ENCODE measurements at places on chromosomes 11 and 22.

- no peak for DNase-seq
These were observed 1120.5 kb upstream of the RAG2 start for GRCh38 chr11:37718431-37718999.

DNA sequence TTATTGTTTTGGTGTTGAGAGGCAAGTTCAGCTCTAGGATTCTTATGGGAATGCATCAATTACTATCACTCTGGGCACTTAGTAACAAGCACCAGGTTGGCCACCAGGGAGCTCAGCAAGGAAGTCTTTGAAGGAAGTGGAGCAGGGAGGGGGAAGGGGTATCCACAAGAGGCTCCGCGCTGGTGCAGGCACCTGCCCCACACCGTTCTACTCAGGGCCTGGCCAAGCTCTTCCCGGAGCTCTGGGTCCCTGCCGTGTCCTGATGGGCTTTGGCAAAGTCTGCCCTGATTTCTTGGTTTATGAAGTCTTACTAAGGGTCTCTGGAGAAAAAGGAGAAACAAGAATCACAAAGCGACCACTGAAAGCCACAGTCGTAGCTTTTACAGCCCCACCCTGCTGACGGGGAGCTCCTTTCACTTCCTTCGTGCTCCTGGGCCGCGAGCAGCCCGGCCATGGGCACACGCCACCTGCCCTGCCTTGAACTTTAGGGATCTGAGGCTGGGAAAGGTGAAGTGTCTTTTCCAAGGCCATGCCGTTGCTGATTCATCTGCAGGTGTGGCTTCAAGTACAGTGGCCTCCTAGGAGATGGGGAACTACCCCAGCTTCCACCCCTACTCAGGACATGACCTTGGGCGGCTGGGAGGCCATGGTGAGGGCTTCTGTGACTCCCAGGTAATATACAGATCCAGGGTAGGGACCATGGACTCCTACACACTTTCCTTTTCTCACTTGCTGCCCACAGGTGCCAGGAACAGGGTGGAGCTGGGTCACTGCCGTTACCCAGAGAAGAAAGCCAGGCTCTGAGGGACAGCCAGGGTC is 15.9 kb upstream of the LRRC32 start:
- DNase-seq: no peak

DNA sequence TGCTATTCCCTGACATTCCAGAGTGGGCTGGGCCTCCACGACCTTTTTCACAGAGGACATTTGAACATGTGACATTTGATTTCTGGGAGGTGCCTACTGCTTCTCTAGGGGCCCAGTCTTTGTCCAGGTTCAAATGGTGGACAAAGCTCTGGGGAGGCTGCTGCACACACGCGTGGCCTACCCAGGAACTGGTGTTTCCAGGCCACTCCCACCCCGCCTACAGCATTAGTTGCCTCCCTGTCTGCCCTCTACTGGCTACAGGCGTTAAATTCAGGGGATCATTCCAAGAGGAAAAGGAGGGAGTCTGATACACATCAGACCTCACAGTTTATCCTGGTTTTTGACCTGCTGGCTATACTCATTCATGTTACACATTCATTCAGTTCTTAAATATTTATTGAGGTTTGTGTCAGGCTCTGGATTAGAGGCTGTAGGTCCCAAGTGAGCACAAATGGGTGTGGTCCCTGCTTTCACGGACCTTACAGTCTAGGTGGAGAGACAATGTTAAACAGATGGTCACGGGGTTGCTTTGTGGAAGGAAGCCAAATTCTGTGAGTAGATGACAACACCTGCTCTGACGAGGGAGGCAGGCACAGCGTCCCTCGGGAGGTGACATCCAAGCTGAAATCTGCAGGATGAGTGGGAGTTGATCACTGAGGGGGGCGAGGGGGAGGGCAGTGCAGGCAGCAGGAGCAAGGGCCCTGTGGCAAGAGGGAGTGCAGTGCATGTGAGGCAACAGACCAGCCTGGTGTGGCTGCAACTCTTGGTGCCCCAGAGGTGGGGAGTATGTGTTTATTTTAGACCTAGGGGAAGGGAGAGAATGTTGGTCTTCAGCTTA is 11.8 kb downstream of the TUB start:
- no peak for DNase-seq

- no peak for DNase-seq
These were observed 23.2 kb downstream of the DERL3 start for GRCh38 chr22:23815541-23816155.

DNA sequence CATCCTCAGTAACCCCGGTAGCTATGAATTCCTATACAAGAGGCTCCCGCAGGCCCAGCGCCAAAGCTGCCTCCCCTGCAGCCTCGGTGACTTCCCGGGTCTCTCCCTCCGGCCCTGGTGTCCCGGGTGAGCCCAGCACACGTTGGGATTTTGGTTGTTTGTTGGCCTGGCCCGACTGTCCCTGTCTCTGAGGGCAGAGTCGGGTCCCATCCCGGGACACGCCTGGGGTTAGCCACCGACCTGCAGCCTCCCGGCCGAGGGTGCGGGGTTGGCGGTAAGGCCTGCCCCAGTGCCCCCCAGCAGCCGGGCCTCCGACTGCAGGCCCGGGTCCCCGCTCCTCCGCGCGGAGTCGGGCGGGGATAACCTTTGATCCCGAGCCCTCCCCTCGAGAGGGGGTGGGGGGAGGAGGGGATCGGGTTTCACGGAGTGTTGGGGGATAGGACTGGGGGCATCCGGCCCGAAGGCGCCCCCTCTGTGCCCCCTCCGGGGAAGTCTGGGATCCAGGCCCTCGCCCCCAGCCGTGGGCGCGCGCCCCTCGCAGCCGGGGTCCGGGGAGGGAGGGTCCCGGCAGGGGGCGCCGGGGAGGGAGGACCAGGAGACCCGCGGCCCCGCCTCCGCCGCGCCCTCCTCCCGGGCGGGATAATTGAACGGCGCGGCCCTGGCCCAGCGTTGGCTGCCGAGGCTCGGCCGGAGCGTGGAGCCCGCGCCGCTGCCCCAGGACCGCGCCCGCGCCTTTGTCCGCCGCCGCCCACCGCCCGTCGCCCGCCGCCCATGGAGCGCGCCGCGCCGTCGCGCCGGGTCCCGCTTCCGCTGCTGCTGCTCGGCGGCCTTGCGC is at the start of gene FBLN1:
TSS of gene FBLN1 (plus strand) at position 669 of the 835 bp plus-strand sequence. CDS start at position 772, 103 bp downstream.
- no peak for DNase-seq

DNA sequence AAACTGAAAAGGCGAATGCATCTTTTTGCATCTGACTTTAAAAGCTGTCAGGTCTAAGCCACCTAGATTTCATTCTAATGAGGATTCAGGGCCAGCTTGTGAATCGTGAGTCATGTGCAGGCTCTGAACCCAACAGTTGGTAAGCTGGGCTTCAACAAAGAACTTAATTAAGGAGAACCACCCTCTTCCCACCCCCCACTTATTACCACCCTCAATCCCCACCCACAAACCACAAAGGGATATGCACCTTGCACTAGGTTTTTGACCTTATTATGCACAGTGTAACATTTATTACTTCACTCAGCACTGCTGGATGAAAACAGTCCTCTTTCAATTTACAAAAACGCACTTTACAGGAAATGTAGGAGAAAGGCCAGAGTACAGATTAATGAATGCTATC is 94.1 kb upstream of the LIN7C start:
- DNase-seq: no peak

- DNase-seq: no peak
These were observed 81.9 kb upstream of the TEAD1 start for GRCh38 chr11:12592283-12592682.

GRCh38 chr11:26088391-26088790 is 243.5 kb upstream of the ANO3 start:
- no peak for DNase-seq

- DNase-seq: no peak
These were observed 55.3 kb upstream of the CLTCL1 start for GRCh38 chr22:19346677-19347265.

DNA sequence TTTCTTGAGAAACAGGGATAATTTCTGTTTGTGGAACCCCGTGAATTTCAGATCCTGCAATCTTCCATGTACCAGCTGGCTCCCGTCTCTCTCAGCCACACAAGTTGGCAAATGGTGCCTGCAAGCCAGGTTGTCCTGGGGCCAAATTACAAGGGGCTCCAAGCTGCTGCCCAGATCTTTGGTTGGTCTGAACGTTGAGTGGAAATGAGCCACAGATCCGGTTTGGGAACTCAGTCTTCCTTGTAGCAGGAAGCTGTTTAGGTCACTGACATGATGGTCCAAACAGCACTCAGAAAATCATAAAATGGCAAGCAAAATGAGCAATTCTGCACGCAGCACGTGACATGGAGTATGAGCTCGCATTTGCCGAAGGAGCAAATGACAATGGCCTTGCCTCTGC is 1496.4 kb downstream of the TBC1D22A start:
- DNase-seq: no peak

DNA sequence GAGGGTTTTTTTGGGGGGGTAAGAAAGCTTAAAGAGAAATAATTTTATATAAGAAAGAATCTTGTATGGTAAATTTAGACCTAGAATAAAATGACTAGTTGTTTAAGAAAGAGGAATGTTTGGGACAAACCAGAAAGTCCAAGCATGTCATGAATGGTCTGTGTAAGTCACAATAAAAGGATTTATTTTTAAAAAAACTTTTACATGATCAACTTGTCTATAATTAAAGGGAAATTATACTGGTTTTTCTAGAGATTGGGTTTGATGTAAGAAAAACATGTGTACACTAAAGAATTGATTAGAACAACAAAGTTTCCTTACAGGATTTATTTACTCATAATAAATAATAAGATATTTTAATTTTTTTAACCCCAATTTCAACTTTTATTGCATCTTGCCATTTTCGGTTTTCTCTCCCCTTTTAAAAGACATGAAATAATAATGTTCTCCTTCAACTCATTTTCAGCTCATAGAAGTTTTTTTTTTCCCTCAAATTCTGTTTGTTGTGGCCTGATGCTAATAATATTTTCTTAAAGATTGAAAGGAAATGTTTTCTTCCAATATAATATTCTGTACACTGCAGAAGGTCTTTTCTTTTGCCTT is 35.4 kb upstream of the INCENP start:
- DNase-seq: no peak

GRCh38 chr11:113613619-113614018 is 92.5 kb downstream of the TMPRSS5 start:
- no peak for DNase-seq

- DNase-seq: no peak
These were observed 19.2 kb downstream of the GLYATL1 start for GRCh38 chr11:58958500-58958899.

DNA sequence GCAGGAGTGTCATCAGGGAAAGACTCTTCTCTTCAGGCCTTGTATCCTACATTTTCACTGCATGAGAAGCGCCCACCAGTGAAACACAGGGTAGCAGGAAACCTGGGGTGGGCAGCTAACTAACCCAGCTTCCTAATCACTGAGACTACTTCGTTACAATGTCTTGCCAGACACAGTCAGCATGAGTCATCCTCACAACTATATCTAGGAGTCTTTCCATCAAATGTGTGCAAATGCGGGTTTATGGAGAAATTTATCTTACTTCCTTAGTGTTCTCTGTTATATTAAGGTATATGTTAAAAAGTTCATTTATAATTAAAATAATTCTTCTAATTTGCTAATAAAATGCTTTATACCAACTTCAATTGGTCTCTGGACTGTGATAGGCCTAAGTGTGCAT is 79.9 kb upstream of the RAB1B start:
- no peak for DNase-seq
